ENCODE measurements at places on chromosomes 6 and 20.

DNA sequence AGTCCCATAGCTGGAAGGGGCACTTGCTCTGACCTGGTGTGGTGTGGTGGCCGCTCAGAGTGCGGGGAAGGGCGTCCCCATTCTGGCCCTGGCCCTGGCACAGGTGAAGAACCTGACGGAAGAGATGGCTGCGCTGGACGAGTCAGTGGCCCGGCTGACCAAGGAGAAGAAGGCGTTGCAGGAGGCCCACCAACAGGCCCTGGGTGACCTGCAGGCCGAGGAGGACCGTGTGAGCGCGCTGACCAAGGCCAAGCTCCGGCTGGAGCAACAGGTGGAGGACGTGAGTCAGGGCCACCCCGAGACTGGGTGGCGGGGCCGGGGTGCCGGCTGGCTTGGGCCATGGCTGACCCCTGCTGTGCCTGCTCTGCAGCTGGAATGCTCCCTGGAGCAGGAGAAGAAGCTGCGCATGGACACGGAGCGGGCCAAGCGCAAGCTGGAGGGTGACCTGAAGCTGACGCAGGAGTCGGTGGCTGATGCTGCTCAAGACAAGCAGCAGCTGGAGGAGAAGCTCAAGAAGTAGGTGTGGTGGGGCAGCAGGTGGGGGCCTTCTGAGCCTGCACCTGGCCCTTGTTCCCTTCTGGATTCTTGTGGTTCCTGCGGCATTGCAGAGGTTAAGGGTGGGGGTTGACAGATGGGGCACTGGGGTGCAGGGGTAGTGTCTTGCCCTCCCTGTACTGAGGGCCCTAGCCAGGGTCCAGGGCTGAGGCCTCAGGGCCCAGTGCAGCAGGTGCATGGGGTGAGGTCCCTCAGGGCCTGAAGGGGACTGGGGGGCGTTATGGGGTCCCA, 40.8 kb downstream of the MYH7B start:
- H3K36me3 ChIP-seq, result peaks cover 18% of the 10 kb centered on the region
- DNase-seq, result no peak
- no peaks in the 10 kb centered on the region for H3K4me1 ChIP-seq
- H3K27ac ChIP-seq, result no peak overlapping the region
- no peaks in the 10 kb centered on the region for H3K27me3 ChIP-seq
- H3K4me3 ChIP-seq, result no peak overlapping the region

GRCh38 chr20:4661191-4661590, 60.5 kb upstream of the PRND start:
- H3K4me1 ChIP-seq, result peaks cover 3% of the 10 kb centered on the region
- H3K27ac ChIP-seq, result no peak overlapping the region
- H3K36me3 ChIP-seq, result no peaks in the 10 kb centered on the region
- H3K27me3 ChIP-seq, result no peaks in the 10 kb centered on the region

DNA sequence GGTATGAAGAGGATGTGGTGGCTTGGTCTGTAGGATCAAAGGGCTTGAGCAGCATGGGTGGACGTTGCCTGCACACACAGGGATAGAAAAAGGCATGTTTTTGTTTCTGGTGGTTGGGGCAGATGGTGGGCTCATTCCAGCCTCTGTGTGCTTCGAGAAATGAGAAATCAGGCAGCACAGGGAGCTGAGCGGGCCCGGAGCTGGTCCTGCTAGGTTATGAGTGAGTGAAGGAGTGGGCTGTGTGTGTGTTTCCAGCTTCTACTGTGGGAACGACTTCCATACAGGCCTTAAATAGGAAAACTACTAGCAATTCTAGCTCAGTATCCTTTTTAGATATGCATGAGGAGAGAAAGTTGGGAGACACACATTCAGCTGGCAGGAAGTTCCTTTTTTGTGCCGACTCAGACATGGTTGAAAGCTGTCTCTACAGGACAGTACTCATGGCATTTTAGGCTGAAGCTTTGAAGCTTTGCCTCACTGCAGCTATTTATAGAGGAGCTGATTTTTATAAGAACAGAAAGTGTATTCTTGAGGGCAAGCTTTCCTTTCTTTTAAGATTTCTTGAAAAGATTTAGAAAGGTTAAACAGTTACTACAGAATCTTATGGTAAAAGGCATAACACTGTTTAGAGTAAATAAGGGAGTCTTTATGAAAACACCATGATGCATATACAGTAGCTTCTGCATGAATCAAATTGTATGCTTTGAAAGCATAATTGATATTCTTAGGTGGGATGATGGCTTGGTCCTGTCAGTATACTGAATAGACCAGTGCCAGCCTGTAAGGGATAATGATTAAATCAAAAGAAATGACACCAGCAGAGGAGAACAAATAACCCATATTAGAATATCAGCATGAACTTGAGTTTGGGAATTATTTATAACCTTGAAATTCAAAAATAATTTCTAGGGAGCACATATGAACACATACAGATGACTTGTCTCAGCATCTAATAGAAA, 104.0 kb upstream of the MAN1A1 start:
- no peak overlapping the region for H3K27ac ChIP-seq
- no peak overlapping the region for H3K4me3 ChIP-seq
- no peaks in the 10 kb centered on the region for H3K27me3 ChIP-seq
- no peak for DNase-seq

DNA sequence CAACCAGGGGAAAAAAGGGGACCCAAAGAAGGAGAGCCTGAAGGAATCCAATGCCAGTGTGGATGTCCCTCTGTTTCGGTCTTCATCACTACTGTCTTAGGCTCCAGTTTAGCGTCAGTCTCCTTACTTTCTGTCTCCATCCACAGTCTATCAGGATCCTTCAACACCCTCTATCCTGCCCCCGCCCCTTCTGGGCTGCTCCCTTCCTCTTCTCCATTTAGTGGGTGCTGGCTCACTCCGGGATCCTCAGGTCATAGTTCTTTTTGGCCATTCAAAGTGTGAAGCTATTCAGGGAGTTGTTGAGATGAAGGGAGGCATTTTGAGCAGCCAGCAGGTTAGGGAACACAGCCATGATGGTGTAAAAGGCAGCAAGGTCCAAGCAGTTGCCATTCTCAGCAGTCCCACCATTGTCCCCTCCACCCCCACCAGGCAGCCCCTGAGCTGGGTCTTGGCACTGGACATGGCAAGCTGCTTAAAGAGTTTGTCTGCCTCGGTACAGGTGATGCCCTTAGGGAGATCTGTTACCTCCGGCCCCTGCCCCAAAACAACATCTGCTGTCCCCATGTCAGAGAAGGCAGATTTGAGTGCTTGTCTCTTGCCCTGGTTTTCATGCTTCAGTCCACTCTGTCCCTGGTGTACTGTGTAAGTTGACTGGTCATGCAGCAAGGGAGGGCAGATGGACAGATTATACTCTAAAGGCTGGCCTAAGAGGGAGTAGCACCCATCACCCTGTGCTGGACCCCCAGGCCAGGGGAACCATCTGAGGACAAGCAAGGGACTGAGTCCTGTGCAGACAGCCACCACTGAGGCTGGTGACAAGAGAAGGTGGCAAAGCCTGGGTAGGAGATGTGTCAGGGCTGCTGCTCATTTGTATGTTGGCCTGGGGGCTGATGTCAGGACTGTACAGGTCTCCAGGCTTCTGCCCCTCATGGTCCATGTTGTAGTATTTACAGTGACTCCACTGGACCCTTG, 842.0 kb downstream of the HACE1 start:
- no peaks in the 10 kb centered on the region for H3K27me3 ChIP-seq
- no peak for DNase-seq
- no peaks in the 10 kb centered on the region for H3K36me3 ChIP-seq
- H3K4me1 ChIP-seq, result no peaks in the 10 kb centered on the region
- no peak overlapping the region for H3K27ac ChIP-seq
- H3K4me3 ChIP-seq, result no peak overlapping the region

GRCh38 chr20:14344746-14345145, 7.3 kb upstream of the FLRT3 start:
- DNase-seq, result no peak
- no peaks in the 10 kb centered on the region for H3K36me3 ChIP-seq

DNA sequence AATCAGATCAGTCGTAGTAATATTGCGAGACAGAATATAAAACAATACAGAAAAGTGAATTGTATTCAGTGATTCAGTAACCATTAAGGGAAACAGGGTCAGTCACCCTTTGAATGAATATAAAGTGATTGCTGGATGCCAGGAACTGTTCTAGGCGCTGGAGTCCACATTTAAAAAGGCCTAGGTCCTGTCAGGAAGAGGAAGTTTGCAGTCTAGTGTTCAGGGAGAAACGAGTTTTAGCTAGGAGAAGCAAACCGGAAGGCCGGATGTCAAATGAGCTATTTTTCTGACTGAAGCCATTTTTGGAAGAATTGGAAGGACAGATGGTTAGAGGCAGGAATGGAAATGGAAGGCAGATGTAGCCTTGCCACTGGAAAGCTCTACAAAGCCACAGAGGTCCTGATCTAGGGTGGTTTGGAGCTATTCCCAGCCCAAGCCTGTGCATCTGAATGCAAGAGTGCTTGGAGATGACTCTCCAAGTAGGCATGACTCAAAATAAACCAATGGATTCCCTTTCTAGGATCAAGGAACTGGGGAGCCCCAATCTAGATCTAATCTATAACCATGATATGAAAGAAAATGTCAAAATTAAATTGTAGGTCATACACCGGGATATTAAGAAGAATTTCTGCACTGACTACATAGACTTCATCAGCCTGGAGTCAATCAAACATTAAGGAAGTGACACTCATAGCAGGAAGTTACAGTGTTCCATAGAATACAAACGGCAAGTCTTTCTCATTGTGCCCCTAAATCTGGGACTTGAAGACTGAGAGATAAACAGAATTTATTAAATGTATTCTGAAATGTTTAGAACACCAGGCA, 36.8 kb upstream of the CDKAL1 start:
- no peak overlapping the region for H3K27ac ChIP-seq
- no peaks in the 10 kb centered on the region for H3K27me3 ChIP-seq
- no peak overlapping the region for H3K4me3 ChIP-seq
- no peak for DNase-seq

DNA sequence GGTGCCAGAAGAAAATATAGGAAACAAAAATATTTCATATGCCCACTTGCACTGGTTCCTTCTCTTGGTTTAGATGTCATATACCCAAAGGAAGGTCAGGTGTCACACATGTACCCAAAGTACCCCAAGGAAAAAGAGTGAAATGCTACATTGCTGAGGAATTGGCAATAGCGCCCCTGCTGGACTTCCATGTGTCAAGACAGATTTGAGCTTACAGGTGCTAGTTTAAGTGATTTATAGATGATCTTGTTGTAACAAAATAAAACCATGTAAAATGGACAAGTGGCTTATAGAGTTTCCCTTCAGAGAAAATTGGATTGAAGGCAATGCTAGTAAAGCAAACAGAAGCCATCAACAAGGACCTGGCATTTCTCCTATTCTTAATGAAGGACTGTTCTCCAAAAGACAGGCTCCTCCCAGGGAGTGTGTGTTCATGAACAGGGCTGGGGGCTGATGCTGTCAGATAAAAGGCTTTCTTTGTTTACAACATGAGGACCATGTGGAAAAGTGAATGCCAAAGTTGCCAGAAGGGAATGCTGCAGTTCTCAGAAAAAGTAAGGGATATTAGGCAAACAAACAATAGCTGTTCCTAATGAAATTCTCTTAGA, 64.3 kb upstream of the PAK5 start:
- no peaks in the 10 kb centered on the region for H3K4me1 ChIP-seq
- no peaks in the 10 kb centered on the region for H3K27me3 ChIP-seq
- DNase-seq, result peak; percentile 50

DNA sequence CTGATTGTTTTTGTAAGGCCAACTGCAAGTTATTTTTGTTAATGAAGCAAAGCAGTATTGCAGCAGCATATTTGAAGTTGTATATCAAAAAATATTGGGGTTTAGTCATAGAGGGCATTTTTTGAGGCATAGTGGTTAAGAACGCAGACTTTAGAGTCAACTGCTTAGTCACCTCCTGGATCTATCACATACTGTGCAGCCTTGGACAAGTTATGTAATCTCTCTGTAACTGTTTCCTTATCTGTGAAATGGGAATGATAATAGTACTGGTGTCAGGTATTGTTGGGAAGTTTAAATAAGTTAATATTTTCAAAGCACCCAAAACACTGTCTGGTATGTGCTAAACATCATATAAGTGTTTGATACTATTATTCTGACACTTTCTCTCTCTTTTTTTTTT, 27.2 kb upstream of the EFHC1 start:
- H3K36me3 ChIP-seq, result no peaks in the 10 kb centered on the region
- H3K4me1 ChIP-seq, result no peaks in the 10 kb centered on the region
- DNase-seq, result no peak

- H3K27me3 ChIP-seq, result no peaks in the 10 kb centered on the region
- H3K4me1 ChIP-seq, result no peaks in the 10 kb centered on the region
Measured at GRCh38 chr6:6556738-6557503, 31.6 kb upstream of the LY86 start.

GRCh38 chr6:130494729-130495128, 128.9 kb downstream of the TMEM200A start:
- H3K4me3 ChIP-seq, result no peak overlapping the region
- no peak for DNase-seq
- H3K27me3 ChIP-seq, result no peaks in the 10 kb centered on the region
- H3K4me1 ChIP-seq, result no peaks in the 10 kb centered on the region
- H3K36me3 ChIP-seq, result no peaks in the 10 kb centered on the region
- no peak overlapping the region for H3K27ac ChIP-seq

DNA sequence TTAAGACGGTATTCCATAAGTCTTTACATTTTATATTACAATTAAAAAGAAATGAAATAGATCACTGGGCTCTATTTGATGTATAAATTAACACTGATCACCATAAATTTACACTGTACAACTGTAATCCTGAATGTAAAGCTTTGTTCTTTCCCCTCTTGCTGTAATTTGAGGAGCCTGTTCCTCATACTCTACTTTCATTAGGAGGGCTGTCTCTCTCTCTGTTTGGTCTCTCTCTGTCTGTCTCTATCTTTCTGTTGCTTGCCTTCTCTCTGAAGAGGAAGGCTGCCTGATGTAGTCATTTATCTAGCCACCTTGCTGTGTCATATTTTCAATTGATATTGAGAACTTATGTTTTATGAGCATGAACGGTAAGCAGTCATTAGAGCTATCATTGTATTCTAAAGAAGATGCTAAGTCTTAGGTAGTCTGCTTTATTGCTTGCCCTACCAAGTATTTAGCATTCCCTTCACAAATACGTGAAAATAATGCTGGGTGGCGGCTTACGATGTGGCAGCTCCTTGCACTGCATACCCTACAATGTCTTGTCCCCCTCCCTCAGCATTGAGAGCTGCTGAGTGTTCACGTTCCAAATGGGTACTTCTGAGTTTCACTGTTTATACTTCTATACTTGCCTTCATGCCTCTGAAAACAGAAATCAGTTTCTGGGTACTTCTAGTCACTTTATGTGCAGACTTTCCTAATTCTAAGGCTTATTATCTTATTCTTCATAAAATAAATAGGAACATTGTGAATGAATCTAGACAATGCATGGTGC, 205.5 kb downstream of the NKAIN2 start:
- H3K27me3 ChIP-seq, result no peaks in the 10 kb centered on the region
- no peak overlapping the region for H3K27ac ChIP-seq
- no peak for DNase-seq
